ENCODE measurements at places on chromosomes 4 and X. TPM values are rescaled to one million over a fixed set of nuclear protein-coding genes. Genes with fewer than 3 reads are reported as not detected.

DNA sequence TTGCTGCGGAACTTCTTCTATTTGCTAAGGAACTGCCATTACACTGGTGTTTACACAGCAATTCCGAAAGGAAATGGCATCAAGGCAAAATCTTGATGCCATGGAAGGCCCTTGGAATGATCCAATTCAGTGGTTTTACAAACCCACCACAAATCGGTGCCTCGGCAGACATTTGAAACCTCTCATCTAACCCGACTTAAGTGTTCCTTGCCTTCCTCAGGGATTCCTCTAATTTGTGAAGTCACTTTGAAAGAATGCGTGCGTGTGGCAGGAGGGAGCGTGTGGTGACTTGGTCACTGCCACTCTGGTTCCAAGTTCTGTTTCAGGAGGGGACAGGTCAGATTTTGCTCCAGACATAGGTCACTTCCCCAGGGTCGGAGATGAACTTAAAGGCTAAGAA lies 4.8 kb downstream of the NOP14 start:
- H3K4me3 ChIP-seq, result no peak overlapping the region
- peaks cover 35% of the 10 kb centered on the region for H3K4me1 ChIP-seq
- peaks cover 15% of the 10 kb centered on the region for H3K36me3 ChIP-seq
- H3K27ac ChIP-seq, result no peak overlapping the region

- H3K36me3 ChIP-seq, result no peaks in the 10 kb centered on the region
- no peaks in the 10 kb centered on the region for H3K4me1 ChIP-seq
- H3K27me3 ChIP-seq, result no peaks in the 10 kb centered on the region
- H3K27ac ChIP-seq, result no peak overlapping the region
Measured at GRCh38 chrX:149267878-149268813, 237.0 kb downstream of the IDS start.

- no peak overlapping the region for H3K27ac ChIP-seq
- no peak overlapping the region for H3K4me3 ChIP-seq
- H3K27me3 ChIP-seq, result no peaks in the 10 kb centered on the region
- H3K4me1 ChIP-seq, result no peaks in the 10 kb centered on the region
- DNase-seq, result no peak
Measured at GRCh38 chr4:42824278-42824977, 68.1 kb upstream of the GRXCR1 start.

- no peaks in the 10 kb centered on the region for H3K36me3 ChIP-seq
- H3K27me3 ChIP-seq, result peaks cover 59% of the 10 kb centered on the region
- no peak overlapping the region for H3K27ac ChIP-seq
- DNase-seq, result no peak
- no peaks in the 10 kb centered on the region for H3K4me1 ChIP-seq
- no peak overlapping the region for H3K4me3 ChIP-seq
Measured at GRCh38 chr4:108157655-108158054, 11.1 kb downstream of the LEF1 start.

The FRYL gene
- 51.1 TPM for total RNA-seq

DNA sequence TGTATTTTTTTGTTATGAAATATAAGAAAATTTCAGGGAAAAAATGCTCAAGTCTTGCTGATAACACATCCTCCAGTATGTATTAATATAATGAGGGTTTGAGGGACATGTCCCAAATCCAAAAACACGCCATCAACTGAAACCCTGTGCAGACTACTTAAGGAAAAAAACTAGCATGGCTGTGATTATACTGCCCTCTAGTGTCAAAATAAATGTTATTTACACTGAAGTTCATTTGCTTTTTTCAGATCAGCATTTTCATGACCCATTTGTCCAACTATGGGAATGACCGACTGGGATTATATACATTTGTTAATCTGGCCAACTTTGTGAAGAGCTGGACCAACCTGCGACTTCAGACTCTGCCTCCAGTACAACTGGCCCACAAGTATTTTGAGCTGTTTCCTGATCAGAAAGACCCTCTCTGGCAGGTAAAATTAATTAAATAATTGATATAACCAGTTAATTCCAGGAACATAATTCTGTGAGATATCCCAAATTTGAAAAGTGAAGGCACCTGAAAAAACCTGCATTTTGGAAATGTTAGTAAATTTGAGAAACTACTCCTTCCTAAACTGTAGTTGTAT lies 128.5 kb downstream of the PRSS12 start:
- H3K27me3 ChIP-seq, result no peaks in the 10 kb centered on the region
- DNase-seq, result no peak
- no peaks in the 10 kb centered on the region for H3K36me3 ChIP-seq
- H3K4me3 ChIP-seq, result no peak overlapping the region
- no peak overlapping the region for H3K27ac ChIP-seq
- H3K4me1 ChIP-seq, result no peaks in the 10 kb centered on the region

The AFP gene
- total RNA-seq, result not detected

DNA sequence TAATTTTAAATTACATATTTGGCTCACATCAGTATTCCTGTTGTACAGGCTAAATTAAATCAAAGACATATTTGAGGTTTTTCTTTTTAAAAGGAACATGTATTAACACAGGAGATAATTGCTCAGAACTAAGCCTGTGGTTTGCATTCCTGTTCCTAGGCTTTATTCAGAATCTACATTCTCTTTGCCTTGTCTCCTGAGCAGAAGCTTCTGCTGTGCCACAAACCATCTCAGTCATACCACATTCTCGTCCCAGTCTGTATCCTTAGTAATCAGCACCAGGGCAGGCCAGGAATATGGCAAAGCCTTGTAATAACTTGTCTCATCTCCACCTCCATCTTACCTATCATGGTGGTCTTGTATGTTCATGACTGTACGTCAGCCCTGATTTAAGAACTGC lies 162.8 kb downstream of the ARHGAP24 start:
- no peaks in the 10 kb centered on the region for H3K36me3 ChIP-seq
- peaks cover 4% of the 10 kb centered on the region for H3K4me1 ChIP-seq
- no peak for DNase-seq
- no peaks in the 10 kb centered on the region for H3K27me3 ChIP-seq

The RHOXF2B gene
- not detected for total RNA-seq

The TEX13D gene
- total RNA-seq, result 0.17 TPM

DNA sequence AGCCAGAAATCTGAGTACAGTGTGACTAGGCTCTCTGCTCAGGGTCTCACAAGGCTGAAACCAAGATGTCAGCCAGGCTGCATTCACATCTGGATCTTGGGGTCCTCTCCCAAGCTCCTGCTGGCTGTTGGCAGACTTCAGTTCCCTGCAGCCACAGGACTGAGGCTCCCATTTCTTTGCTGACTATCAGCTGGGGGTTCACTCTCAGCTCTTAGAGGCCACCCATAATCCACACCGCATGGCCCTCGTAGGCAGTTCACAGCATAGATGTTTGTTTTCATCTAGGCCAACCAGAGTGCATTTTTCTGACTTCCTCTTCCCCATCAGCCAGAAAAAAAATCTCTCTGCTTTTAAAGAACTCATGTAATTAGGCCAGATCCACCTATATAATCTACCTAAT lies 8.2 kb upstream of the WDR44 start:
- DNase-seq, result no peak
- no peak overlapping the region for H3K4me3 ChIP-seq

DNA sequence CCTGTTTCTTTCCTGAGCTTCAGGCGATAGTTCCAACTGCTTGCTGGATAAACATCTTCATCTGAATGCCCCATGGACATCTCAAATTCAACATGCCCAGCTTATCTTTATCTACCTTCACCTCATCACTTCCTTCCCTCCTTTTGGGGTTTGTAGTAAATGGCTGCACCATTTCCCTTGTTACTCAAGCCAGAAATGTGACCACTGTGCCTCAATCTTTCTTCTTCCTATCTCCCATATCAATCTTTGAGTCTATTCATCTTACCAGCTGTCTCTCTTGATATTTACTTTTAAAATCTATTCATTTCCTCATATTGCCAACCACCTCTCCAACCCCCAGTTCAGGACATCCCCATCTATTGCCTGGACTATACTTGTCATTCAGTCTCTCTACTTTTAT lies 155.4 kb downstream of the PPA2 start:
- no peaks in the 10 kb centered on the region for H3K27me3 ChIP-seq
- H3K4me1 ChIP-seq, result no peaks in the 10 kb centered on the region
- H3K36me3 ChIP-seq, result no peaks in the 10 kb centered on the region
- DNase-seq, result no peak
- H3K4me3 ChIP-seq, result no peak overlapping the region
- H3K27ac ChIP-seq, result no peak overlapping the region

DNA sequence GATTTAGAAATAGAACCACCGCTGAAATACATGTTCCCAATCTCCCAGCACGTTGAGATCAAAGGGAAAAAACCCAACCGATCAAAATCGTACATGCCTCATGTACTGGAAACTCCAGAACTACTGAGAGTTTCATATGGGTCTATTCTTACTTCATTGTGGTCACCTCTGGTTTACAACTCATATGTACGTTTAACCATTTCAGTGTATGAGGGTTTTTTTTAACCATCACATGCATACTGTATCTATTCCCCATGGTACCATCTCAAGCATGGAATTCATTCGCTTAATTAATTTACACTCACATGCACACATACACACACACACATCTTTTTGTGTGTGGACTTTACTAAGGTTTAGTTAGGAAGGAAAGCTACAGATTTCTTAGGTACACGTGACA lies 46.0 kb upstream of the CLNK start:
- H3K27me3 ChIP-seq, result no peaks in the 10 kb centered on the region
- no peaks in the 10 kb centered on the region for H3K36me3 ChIP-seq
- no peak overlapping the region for H3K27ac ChIP-seq
- no peak for DNase-seq
- H3K4me1 ChIP-seq, result no peaks in the 10 kb centered on the region

- H3K27ac ChIP-seq, result no peak overlapping the region
- H3K27me3 ChIP-seq, result no peaks in the 10 kb centered on the region
- DNase-seq, result peak; percentile 89
Measured at GRCh38 chr4:152243896-152244595, 291.8 kb downstream of the FBXW7 start.

Data from esophagus muscularis mucosa (tissue), 4 donors.